ENCODE measurements at places on chromosomes 5 and 9.

- no peak for DNase-seq
Observed at GRCh38 chr5:115458003-115458409, 86.6 kb downstream of the FEM1C start.

GRCh38 chr9:130362691-130363090 is 82.1 kb upstream of the ASS1 start:
- no peak for DNase-seq

DNA sequence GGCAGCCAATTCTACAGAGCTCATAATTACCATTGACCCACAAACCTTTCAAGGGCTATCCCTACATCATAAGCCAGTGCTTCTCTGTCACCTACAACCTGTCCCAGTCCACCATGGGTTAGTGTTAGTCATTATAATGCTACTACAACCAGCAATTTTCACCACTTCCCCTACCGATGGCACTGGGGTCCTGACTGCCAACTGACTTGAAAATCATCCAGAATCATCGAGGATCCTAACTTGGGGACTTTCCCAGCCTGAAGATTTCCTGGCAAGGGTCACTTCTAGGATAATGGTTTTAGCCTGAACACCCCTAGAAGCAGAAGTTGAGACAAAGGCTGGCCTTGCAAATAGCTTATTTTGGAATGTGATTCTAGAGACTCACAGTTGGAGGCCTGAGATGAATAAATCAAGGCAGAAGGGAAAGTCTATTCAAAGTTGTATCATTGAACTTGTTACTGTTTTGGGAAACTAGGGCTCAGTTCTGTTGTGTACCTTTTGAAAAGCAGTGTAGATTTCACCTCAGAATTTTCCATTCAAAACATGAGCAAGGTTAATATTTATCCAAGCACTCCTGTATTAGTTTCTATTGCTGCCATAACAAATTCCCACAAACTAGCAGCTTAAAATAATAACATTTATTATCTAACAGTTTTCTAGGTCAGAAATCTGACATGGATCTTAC is 633.0 kb downstream of the LRRC70 start:
- no peak for DNase-seq

DNA sequence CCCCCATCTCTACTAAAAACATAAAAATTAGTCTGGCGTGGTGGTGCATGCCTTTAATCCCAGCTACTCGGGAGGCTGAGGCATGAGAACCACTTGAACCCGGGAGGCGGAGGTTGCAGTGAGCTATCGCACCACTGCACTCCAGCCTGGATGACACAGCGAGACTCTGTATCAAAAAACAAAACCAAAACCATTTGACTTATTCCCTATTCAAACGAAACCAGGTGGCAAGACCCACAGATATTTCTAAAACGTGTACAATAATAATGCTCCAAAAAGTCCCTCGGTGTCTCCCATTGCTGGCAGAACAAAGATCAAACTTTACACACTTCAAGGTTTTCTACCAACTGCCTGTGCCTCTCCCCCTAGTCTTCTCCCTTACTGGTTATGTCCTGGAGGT is 29.8 kb downstream of the HMGCR start:
- DNase-seq: no peak
